Stimulated activated CD4-positive, alpha-beta T cell treated with anti-CD3 and anti-CD28 coated beads, Interleukin-4, amount 100 ng/mL, for 48 hours (primary cell): ENCODE measurements at places on chromosomes 11 and 22.

- DNase-seq: no peak
Measured at GRCh38 chr11:84720706-84721402, 906.3 kb downstream of the DLG2 start.

DNA sequence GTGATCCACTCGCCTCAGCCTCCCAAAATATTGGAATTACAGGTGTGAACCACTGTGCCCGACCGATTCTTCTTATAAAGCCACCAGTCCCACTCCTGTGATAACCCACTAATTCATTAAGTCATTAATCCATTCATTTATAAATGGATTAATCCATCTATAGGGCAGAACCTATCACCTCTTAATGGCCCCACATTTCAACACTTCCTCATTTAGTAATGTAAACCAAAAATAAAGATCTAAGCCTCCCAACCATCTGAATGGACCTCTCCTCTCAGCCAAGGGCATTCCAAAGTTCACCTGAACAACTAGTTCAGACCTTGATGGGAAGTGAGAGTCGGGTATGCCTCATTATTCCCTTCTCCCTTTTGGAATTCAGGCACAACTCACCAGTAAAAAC lies 9.9 kb upstream of the MRPL11 start:
- DNase-seq: no peak

- peak; percentile 35 for DNase-seq
Measured at GRCh38 chr22:21587803-21588611, 20.5 kb downstream of the UBE2L3 start.

GRCh38 chr11:26231252-26231661 lies 100.7 kb upstream of the ANO3 start:
- DNase-seq: no peak

DNA sequence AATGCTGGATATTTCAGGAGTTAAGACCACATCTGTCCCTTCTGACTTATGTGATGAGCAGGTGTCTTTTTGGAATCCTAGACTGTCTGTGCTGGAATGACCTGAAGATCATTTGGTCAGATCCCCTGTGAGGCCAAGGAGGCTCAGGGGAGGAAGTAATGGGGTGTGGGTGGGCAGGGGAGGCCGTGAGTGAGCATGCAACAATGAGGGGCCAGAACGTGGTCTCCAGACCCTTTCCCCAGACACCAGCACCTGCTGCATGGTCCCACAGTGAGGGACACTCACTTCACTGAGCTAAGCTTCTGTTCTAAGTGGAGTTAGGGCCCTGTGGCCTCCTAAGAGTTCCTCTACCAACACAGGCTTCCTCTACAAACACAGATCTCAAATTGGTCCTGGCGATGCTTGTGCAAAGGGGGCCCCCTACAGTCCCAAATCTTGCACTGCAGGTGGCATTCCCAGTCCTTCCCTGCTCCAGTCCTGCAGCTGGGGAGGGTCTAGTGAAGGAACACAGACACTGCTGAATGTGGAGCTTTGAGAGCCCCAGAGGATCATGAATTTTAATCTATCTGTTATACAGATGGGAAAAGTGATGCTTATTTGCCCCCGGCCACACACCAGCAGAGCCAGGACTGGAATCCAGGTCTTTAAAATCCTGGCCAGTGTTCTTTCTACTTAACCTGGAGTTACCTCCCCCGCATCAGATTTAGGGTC lies 7.4 kb downstream of the USP2 start:
- DNase-seq: peak; percentile 36

GRCh38 chr11:748007-748359 lies 719 bp downstream of the TALDO1 start:
- no peak for DNase-seq

GRCh38 chr11:47688111-47688510 lies 27.1 kb downstream of the AGBL2 start:
- no peak for DNase-seq

GRCh38 chr11:106482917-106483785 lies 405.7 kb downstream of the AASDHPPT start:
- DNase-seq: no peak

GRCh38 chr11:20274031-20274430 lies 89.5 kb upstream of the HTATIP2 start:
- DNase-seq: no peak

DNA sequence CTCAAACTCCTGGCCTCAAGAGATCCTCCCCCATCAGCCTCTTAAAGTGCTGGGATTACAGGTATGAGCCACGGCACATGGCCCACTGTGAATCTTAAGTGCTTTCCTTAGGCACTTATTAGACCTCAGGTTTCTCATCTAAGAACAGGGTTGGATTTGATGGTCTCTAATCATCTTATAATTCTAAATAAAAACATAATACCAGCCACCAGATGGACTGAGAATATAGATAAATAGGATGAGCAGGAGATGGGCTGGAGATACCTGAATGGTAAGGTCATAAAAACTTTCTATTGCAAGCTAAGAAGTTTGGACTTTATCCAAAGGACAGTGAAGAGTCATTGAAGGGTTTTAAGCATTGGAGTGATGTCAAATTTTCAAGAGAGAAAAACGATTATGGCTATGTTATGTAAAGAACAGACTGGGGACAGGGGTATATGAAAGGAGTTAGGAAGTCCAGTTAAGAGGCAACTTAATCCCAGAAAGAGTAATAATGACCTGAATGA lies 85.2 kb downstream of the RELT start:
- DNase-seq: no peak

DNA sequence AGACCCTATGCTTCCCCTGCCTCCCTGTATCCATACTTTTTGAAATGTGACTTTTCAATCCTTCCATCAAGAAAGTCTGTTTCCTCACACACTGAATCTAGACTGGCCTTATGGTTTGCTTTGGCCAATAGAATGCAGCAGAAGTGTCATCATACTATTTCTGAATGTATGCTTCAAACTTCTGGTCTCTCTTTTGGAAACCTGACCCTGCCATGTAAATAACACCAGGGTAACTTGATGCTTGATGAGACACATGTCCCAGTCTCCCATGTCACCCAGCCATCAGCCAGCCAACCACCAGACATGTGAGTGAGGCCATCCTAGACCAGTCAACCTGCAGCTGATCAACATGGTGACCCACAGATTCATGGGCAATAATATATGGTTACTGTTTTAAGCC lies 29.7 kb upstream of the CAVIN3 start:
- DNase-seq: no peak

- no peak for DNase-seq
Measured at GRCh38 chr11:122305426-122306320, 189.7 kb upstream of the BLID start.

- no peak for DNase-seq
Measured at GRCh38 chr22:46593211-46593681, 26.9 kb upstream of the GRAMD4 start.

GRCh38 chr11:64007629-64008282 lies 21.5 kb downstream of the OTUB1 start:
- no peak for DNase-seq

GRCh38 chr11:26943636-26944035 lies 50.3 kb upstream of the FIBIN start:
- DNase-seq: no peak

GRCh38 chr11:77039491-77040400 lies 5.5 kb downstream of the B3GNT6 start:
- DNase-seq: no peak

GRCh38 chr11:45005106-45005505 lies 54.4 kb upstream of the TP53I11 start:
- no peak for DNase-seq

- DNase-seq: no peak
Measured at GRCh38 chr11:25615069-25615468, 716.9 kb upstream of the ANO3 start.

DNA sequence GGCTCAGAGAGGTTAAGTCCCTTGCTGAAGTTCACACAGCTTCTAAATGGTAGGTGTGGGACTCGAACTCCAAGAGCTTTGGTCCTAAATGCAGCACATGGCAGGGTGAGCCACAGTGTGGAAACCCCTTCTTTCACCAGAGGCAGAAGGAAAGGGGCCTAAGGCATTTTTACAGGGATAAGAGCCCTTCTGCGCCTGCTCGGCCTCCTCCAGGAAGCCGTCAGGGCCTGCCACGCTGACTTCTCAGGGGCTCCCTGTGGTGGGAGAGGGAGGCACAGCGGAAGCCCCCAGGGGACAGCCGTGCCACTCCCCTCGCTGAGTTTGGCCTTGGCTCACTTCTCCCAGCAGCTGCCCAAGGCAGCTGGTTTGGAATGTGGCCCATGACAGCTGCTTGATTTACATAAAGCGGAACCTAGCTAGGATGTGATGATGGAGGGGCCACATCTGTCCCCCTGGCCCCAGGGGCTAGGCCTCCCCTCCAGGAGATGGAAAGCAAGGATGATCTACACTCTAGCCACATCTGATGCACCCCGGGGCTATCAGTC lies 35.4 kb downstream of the CD82 start:
- no peak for DNase-seq

- DNase-seq: no peak
Measured at GRCh38 chr11:47971501-47971900, 8.9 kb upstream of the PTPRJ start.

GRCh38 chr22:46362203-46362933 lies 26.9 kb downstream of the TRMU start:
- DNase-seq: no peak

DNA sequence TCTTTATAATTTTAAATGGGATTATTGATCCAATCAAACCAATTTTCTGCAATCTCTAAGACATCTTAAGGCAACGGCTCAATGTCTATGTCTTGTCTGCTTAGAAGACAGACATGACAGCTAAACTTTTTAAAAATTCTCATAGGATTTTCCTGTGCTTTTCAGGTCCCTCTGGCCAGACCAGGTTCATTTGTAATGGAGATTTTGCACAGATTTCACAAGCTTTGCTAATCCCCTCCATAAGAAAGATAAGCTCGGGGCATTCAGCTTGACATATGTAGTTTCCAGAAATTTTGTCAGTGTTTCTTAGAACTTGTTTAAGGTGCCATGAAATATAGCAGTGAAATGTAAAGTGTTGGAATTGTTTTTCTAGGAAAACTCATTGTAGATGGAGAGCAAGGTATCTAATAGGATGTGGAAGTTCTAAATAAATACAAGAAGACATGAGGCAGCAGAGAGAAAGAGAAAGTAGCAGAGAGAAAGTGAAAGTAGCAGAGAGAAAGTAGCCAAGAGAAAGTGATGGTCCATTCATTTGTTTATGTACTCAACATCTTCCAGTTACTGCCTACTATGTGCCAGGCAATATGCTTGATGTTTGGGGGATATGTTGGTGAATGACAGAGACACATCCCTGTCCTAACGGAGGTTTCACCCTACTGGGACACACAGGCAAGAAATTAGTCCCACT lies 219.1 kb upstream of the ARHGAP42 start:
- no peak for DNase-seq

GRCh38 chr11:75955443-75955842 lies 140.4 kb downstream of the UVRAG start:
- DNase-seq: no peak

GRCh38 chr11:9899676-9900075 lies 235.8 kb downstream of the SWAP70 start:
- DNase-seq: no peak

- DNase-seq: no peak
Measured at GRCh38 chr22:38300197-38300945, 16.9 kb downstream of the CSNK1E start.

DNA sequence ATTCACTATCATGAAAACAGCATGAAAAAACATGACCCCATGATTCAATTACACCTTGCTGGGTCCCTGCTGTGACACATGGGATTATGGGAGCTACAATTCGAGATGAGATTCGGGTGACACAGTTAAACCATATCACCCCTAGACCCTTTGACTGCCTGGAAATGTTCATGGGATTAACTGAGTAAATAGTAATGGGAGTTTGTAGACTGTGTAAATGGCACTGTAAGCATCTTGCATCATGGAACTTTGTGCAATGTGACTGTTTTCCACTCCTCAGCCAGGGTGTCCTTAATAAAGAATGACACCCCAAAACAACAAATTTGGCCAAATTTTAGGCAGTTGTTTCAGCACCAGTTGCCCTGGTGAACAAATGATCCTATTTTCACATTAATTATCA lies 7.9 kb upstream of the SLC22A25 start:
- DNase-seq: no peak

- no peak for DNase-seq
Measured at GRCh38 chr11:115276799-115277198, 227.4 kb downstream of the CADM1 start.

DNA sequence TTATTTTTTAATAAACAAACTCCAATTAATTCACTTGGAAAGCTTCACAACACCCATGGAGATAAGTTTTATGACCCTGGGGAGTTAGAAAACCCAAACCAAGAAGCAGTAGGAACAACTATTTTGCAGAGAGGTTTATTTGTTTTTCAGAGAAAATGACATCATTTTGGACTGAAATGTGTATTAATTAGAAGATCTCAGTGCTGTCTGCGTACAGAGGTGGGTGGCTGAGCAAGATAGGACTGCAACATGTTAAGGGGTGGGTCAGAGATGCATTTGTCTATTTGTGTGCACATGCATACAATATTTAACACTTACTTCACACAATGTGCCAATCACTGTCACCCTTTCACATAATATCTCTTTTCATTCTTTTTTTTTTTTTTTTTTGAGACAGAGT lies 1.1 kb downstream of the SCGB1A1 start:
- DNase-seq: no peak

DNA sequence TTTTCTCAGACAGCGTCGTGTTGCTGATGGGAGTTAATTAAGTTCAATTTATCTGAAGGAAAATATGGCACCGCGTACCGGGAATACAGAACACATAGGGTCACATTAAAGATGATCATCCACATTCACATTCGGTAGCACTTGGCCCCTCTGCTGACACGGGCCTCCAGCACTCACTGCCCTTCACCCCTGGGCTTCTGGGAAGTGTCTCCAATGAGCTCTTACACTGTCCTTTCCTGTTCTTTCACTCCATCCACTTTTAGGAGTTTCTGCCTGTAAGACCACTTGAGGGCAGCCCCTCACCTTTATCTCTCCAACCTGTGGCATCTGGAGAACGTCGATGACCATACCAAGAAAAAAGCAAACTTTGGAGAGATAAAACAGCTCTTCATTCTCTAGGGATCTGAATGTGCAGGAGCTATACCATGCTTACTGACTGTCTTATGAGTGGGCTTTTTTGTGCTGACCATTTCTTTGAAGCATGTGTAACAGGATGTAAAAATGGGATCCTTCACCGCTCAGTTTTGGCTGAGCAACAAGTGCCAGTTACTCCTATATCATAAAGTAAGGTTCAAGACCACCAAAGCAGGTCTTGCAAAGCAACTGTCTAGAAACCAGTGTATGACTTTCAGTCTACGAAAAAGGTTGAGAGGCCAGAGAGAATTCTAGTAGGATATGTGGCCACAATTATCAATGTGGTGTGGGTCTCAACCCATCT lies 1.1 kb upstream of the SERGEF start:
- no peak for DNase-seq

DNA sequence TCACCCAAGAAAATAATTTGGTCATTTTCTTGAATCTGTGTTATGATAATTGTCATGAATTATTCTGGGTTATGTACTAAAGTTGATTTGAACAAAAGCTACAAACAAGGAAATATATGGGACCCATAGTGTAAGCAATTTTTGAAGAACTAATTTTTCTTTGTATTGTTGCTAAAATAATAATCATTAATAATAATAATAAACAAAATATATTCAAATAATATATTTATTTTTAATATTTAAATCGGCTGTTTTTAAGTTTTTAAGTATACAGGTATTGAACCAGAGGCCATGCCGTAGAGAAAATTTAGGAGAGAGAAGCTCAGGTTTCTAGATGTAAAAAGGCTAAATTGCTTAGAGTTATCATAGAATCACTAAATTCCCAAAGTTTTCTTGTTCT lies 747.3 kb downstream of the LUZP2 start:
- DNase-seq: no peak
